Lung (tissue), 17 donors: ENCODE measurements at places on chromosomes 3 and 15. TPM values are rescaled to one million over a fixed set of nuclear protein-coding genes. Genes with fewer than 3 reads are reported as not detected.
A peak's percentile ranks its signal among the peaks of the same experiment; 100 is the strongest.

GRCh38 chr15:35254062-35254461 lies 169.0 kb upstream of the NANOGP8 start:
- no peak overlapping the region for H3K27ac ChIP-seq
- no peaks in the 10 kb centered on the region for H3K27me3 ChIP-seq

- no peaks in the 10 kb centered on the region for H3K36me3 ChIP-seq
- no peak for DNase-seq
Measured at GRCh38 chr15:101499863-101500713, 10.6 kb upstream of the PCSK6 start.

GRCh38 chr3:137121704-137122314 lies 164.0 kb downstream of the IL20RB start:
- H3K36me3 ChIP-seq, result no peaks in the 10 kb centered on the region
- H3K27ac ChIP-seq, result no peak overlapping the region
- peak; percentile 38 for DNase-seq
- H3K27me3 ChIP-seq, result no peaks in the 10 kb centered on the region
- no peak overlapping the region for H3K4me3 ChIP-seq

DNA sequence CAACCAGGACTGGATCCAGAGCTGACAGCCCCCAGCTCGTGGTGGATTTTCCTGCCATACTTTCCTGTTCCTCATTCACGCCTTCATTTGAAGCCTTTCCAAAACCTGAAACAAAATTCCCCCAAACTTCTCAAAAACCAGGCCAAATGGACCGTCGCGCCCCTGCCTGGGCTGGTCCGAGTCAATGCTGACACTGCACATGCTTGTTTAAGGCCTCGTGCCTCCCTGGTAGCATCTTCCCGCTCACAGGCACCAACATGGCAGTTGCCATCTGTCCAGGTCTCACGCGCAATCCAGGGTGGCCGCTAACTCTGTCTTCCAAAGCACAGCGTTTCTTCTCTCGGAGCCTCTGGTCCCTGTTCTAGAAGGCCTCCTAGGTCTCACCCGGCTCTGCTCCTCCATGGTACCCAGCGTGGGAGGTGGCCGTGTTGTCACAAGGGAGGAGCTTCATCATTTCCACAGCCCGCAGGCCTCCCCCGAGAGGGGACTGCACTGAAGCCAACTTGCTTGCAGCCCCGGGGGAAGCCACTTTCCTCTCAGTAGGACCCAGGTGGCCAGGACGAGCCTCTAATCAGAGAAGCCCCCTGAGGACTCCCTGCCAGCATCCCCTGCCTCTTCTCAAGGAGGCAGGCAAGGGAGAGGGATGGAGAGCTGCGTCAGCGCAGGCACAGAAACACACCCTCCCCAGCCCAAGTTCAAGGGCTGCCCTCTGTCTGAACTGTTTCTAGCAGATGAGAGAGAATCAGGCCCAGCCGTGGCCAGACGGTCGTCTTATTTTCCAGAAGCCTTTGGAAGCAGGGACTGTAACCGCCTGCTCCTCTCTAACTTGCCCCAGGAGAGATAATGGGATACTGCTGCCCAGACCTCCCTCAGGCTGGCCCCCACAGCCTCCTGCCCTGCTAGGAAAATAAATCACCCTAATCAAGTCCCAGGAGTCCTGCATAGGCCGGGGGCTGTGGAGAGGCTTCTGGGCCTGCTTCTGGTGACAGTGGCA lies 152.8 kb upstream of the TLE3 start:
- no peak overlapping the region for H3K4me3 ChIP-seq
- peaks cover 19% of the 10 kb centered on the region for H3K4me1 ChIP-seq
- DNase-seq, result no peak
- no peak overlapping the region for H3K27ac ChIP-seq
- no peaks in the 10 kb centered on the region for H3K36me3 ChIP-seq

DNA sequence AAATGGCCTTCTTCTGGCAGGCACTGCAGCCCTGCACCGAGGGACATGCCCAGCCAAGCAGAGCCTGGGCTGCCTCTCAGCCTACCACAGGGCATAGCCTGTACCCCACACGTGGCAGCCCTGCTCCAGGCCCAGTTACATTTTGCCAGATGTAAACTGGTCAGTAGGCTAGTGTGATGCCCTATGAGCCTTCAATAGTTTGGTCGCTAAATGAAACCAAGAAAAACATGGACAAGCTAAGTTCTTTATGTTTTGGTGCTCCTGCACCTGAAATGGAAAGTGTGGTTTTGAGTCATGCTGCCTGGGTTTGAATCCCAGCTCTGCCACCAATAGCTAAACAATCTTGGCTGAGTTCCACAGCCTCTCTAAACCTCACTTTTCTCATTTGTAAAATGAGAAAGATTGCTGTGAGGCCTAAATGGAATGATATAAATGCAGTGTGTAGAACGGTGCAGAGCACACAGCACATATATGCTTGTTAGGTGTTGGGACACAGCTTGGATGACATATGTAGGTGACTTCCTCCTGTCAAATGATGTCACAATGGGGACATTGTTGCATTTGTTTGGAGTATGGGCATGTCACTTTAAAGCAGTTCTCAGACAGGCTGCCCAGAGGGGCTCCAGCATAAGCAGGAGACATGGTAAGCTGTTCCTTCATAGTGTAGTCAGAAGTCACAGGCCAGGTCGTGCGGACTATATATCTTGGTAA lies 57.4 kb downstream of the ZBTB38 start:
- peaks cover 12% of the 10 kb centered on the region for H3K36me3 ChIP-seq
- no peak for DNase-seq
- H3K4me1 ChIP-seq, result peaks cover 5% of the 10 kb centered on the region
- no peaks in the 10 kb centered on the region for H3K27me3 ChIP-seq
- H3K4me3 ChIP-seq, result no peak overlapping the region

- no peak overlapping the region for H3K27ac ChIP-seq
- no peak overlapping the region for H3K4me3 ChIP-seq
Measured at GRCh38 chr3:153233986-153234385, 72.0 kb downstream of the RAP2B start.

DNA sequence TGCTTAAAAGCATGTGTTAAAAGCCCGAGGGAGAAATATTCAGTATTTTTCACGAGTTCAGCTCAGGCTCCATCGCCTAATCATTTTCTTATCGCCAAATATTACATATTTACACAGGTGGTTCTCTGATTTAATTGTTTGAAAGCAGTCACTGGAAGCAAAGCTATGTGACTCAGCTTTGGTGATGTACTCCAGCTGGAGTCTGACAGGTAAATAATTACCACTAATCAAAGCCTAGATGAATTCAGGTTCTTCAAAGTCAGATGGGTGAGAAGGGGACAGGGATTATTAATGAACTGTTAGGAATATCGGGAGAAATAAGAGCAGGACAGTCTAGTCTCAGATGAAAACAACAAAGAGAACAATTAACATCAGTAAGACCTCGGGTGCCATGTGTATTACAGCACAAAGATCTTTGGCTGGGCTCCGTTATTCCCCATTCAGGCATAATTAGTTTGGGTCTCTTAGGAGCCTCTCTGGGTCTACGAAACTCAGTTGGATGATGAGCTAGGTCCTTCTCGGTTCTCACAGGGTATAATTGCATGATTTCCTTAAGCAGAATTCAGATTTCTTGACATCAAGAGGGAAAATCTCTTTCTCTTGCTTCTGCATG lies 331.7 kb upstream of the ADAMTS9 start:
- no peaks in the 10 kb centered on the region for H3K36me3 ChIP-seq
- H3K27me3 ChIP-seq, result no peaks in the 10 kb centered on the region
- H3K27ac ChIP-seq, result no peak overlapping the region
- no peak overlapping the region for H3K4me3 ChIP-seq
- DNase-seq, result peak; percentile 7
- no peaks in the 10 kb centered on the region for H3K4me1 ChIP-seq

DNA sequence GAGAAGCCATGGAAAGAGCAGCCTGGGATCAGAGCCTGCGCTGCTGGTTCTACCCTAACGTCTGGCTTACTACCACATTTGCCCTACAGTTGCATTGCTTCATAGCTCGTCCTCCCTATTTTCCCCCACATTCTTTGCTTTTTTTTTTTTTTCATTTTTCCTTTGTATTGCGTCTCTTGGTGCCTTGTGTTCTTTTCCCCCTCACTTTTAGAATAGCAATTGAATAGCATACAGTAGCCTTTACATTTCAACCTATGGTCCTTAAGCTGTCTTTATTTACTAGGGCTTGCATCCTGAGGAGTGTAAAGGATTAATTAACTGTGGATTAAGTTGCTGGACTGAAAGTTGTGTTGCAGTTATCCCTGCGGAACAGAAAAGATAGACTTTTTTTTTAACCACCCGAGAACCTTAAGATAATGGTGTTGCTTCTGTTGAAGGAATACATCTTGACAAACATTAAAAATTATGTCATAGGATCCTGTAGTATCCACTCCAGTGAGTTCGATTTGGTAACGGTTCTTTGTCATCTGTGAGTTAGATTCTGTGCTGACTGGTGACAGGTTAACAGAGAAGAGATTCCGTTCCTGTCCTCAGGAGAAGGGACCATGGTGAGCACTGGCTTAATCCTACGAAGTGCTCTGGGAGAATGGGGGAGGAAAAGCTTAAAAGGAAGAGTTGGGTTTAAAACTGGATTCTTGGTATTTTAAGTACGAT lies 417.4 kb upstream of the NAALADL2 start:
- H3K4me1 ChIP-seq, result no peaks in the 10 kb centered on the region
- H3K27ac ChIP-seq, result peak overlapping the region; percentile 99
- H3K36me3 ChIP-seq, result no peaks in the 10 kb centered on the region
- peak; percentile 82 for DNase-seq

DNA sequence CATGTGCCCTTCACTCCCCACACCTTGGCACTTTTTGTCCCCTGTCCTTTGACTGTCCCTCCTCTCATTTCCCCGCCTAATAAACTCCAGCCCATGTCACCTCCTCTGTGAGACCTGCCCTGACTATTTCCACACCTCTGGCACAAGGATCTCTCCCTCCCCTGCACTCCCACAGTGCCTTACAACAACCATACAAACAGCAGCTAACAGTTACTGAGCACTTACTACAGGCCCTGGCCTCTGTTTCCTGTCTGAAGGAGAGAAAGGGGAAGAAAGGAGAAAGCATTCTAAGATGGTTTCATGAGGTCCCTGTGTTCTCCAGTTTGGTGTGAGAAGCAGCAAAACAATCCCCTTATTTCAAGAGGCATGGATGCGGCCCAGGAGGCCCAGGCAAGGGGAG lies 20.0 kb upstream of the TRH start:
- no peak for DNase-seq
- H3K27me3 ChIP-seq, result no peaks in the 10 kb centered on the region
- H3K4me1 ChIP-seq, result no peaks in the 10 kb centered on the region

DNA sequence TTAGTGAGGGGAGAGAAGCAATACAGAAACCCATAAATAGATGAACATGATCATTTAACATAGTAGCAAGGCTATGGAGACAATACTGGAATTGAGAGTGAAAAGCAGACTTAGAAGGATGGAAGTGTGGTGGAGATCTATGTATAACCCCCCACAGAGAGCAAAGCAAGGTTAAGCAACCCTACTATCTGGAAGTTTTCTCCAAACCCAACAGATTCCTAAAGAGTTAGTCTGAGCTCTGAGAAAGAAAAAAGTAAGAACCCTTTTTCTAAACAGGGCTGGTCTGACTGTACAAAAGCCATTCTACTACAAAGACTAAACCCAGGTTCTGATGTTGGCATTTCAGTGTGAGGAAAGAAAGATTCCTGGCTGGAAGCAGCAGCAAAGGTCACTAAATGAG lies 153.2 kb downstream of the WNT5A start:
- H3K27me3 ChIP-seq, result no peaks in the 10 kb centered on the region
- H3K36me3 ChIP-seq, result no peaks in the 10 kb centered on the region
- no peaks in the 10 kb centered on the region for H3K4me1 ChIP-seq
- H3K27ac ChIP-seq, result no peak overlapping the region
- H3K4me3 ChIP-seq, result no peak overlapping the region

DNA sequence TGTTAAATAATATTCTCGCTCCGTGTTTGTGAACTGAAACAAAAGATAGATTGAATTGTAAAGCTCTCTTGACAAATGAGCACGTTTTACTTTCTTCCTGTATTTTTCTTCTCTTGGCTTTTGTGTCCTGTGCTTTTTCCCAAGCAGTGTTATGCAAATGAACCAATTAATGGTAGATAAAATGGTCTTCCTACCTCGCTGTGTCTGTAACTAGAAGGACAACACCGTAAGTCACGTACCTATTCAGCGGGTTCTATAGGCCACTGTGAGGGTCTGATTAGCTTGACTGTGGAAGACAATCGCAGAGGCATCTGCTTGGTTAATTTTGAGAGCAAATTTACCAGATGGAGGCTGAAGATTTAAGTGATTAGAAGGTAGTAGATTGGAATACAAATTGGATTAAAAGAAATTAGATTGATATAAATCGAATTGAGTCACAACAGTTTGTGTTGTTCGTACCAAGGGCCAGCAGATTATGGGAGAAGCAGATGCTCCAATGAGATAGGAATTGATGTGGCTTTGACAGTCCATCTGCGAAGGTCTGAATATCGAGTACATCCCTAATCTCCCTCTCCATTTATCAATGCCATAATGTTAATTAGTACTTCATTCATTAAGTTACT lies 40.2 kb downstream of the ROBO2 start:
- no peaks in the 10 kb centered on the region for H3K27me3 ChIP-seq
- no peak overlapping the region for H3K4me3 ChIP-seq
- peaks cover 16% of the 10 kb centered on the region for H3K4me1 ChIP-seq
- DNase-seq, result no peak
- no peak overlapping the region for H3K27ac ChIP-seq

DNA sequence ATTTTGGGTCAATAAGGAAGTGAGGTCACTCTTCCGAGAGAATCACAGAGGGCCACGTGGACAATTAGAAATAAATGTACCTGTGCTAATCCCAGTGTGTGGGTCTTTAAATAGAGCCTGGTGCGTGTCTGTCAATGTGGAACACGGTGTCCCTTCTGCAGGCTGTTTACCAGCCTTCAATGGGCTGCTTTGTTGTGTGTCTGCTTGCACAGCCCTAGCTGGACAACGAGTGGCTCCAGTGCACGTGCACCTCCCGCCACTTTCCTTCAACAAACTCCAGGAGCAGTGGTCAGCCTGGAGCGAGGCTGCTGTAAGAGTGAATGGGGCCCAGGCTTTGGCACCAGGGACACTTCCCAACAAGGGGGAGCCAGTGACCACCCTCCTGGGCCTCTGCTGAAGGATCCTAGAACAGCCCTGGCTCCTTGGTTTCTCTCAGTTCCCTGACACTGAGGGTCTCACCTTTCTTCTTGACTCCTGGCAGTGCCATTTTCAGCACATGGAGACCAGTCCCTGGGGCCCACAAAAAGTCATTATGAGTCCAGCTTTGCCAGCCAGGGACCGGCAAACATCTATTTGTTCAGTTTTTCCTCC lies 76.1 kb downstream of the ISG20 start:
- peaks cover 9% of the 10 kb centered on the region for H3K27me3 ChIP-seq
- H3K4me3 ChIP-seq, result no peak overlapping the region
- no peaks in the 10 kb centered on the region for H3K36me3 ChIP-seq
- no peaks in the 10 kb centered on the region for H3K4me1 ChIP-seq
- DNase-seq, result no peak
- no peak overlapping the region for H3K27ac ChIP-seq

Gene EPHB1
- 6.3 TPM for total RNA-seq

Gene GATM
- 6.3 TPM for total RNA-seq

Gene STRA6
- 2.6 TPM for total RNA-seq

Gene SNTN
- total RNA-seq, result 41.4 TPM

Gene P2RY12
- 3.0 TPM for total RNA-seq

Gene GNB4
- 56.2 TPM for total RNA-seq

Gene TUSC7
- total RNA-seq, result not detected

Gene GPR27
- 1.8 TPM for total RNA-seq

Gene CFAP161
- 11.2 TPM for total RNA-seq
